ENCODE measurements at places on chromosomes 2 and 18.
A peak's percentile ranks its signal among the peaks of the same experiment; 100 is the strongest.

GRCh38 chr2:38690499-38691420 lies 24.8 kb downstream of the GALM start:
- DNase-seq: no peak

GRCh38 chr18:55106906-55107305 lies 147.6 kb upstream of the CCDC68 start:
- DNase-seq: no peak

- DNase-seq: no peak
These were observed 18.3 kb upstream of the ITGA6 start for GRCh38 chr2:172409042-172409441.

DNA sequence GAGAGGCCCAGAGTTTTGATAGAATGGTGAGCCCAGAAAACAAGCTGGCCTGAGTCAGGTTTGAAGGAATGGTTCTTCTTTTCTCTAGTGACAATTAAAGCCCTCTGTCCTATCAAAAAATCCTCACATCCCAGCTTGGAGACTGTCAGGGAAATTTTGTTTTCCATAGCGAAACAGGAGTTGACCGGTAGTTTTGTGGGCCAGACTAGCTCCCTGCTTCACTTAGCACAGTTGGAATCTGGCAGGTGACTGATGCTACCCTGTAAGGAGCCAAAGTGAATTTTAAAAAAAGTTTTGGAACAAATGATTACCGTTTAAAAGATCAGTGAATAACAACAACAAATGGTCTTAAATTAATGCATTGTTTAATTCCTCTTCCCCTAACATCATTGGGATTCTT lies 6.7 kb downstream of the NAB1 start:
- no peak for DNase-seq

GRCh38 chr2:9836074-9836473 lies 7.2 kb upstream of the TAF1B start:
- DNase-seq: no peak

GRCh38 chr2:48209214-48209885 lies 303.1 kb upstream of the FBXO11 start:
- no peak for DNase-seq

GRCh38 chr18:31413137-31413536 lies 34.4 kb upstream of the DSG3 start:
- no peak for DNase-seq

DNA sequence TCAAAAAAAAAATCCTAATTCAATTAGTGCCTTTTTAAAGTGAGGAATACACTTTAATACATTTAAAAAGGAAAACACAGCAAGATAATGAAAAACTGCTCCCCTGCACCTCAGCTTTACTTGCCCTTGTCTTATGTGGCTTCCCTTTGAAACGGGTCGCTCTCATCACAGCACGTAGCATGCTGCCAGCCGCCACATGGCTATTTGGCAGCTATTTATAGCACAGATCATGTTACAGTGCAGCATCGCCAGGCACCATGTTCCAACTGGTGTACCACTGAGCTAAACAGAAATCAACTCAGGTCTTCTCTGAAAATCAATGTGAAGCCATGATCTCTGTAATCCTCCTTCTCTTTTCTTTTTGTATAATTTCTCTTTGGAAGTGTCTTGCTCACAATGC lies 65.1 kb downstream of the TMEM182 start:
- DNase-seq: no peak

DNA sequence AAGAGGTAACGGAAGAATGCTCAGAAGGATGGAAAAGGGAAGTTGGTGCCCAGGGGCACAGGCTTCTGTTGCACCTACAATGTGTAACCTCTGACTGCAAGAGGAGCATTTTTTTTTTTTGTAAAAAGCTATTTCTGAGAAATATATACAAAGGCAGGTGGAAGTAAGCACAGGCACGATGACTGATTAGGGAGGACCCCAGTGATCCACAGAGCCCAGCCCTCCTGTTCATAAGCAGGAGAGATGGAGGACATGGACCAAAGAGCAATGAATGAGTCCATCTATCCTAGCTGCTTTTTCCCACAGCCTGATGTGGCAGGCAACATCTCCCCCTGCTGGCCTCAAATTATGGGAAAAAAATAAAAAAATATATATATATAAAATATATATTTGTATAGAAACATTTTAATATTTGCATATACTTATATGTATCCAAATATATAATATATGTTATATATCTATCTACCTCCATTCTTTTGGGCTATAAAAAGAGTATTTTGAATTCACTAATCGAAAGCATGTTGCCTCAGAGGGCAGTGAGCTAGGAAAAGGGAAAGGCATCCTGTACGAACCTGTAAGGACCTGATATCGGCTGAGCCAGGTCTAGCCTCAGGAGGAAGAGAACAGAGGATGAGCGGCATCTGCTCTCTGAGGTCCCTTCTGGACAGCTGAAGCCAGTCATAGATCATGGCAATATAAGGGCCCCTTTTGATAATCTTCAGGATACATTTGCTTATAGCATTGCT lies 166.0 kb upstream of the STK17B start:
- no peak for DNase-seq

GRCh38 chr18:68439642-68440041 lies 275.3 kb downstream of the TMX3 start:
- no peak for DNase-seq

GRCh38 chr18:11146238-11146946 lies 3.0 kb downstream of the PIEZO2 start:
- DNase-seq: no peak

GRCh38 chr2:134195341-134195740 lies 58.5 kb upstream of the MGAT5 start:
- DNase-seq: no peak

- no peak for DNase-seq
These were observed 59.5 kb downstream of the TMEM131 start for GRCh38 chr2:97936199-97936598.

DNA sequence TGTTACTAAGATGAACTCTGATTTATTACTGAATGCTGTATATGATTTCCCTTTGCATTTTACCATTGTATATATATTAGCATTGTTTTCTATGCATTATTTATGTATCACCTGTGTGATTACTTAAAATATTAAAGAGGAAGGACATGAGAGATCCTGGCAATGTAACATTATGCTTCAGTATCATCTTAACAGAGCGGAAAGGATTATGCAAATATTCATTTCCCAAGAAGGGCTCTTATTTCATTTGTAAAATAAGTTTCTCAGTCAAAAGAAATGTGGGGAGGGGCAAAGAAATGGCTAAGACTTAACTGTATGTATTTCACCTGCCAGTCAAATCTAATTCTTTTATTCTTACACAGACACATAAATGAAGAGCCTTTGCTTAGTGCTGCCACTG lies 654.2 kb upstream of the PKDCC start:
- no peak for DNase-seq

DNA sequence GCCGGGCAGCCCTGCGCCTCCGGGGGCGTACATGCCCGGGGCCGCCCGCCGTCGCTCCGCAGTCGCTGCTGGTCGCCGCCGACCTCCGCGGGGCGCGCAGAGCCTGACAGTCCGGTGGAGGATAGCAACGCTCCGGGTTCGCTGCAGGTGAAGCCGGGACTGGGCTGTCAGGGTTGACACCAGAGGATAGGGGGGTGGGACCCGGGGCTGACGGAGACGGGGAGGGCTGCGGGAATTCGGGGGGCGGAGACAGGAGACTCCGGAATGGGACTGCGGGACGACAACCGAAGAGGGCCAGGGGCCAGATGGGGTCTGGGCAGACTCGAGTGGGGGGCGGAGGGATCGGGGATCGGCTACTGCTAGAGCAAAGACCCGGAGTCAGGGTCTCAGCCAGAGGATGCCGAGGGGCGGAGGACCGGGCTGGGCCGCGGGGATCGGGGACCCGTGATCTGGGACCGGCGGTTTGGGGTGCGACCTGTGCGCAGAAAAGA lies 403 bp downstream of the TMEM127 start:
- DNase-seq: no peak

GRCh38 chr18:55585920-55586561 lies 2.0 kb downstream of the TCF4 start:
- DNase-seq: no peak

DNA sequence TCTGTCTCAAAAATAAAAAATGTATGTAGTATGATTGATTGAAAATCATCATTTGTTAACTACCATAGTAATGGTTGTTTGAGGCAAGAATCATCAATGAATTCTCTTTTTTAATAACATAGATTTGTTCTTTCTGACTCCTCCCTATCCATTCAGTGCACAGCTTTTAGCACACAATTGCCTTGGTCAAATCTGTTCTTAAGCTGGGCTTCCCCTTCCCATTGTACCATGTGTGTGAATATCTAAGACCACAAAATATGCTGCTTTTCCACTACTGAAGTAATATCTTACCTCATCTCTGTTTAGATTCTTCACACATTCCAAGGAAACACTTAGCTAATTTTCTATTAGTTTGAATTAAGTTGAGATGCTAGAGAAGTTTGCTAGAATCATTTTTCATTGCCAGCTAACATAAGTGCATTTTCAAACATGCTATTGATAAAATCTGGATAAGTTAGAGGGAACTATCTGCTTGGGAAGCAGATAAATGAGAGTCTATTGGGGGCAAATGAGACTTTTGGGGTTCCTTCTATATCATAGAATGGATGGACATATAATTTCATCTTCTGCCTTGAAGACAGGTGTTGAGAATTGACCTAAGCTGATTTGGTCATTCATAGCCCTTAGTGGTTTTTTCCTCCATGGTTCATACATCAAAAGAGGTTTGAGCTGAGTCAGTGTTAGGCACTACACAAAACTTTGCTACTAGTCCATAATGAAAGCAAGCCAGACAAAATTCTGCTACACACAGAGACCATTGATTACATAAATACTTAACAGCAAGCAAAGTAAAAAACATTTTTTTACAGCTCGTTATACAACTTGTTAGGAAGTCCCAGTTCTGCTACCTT lies 231.9 kb downstream of the PLCL1 start:
- DNase-seq: no peak

DNA sequence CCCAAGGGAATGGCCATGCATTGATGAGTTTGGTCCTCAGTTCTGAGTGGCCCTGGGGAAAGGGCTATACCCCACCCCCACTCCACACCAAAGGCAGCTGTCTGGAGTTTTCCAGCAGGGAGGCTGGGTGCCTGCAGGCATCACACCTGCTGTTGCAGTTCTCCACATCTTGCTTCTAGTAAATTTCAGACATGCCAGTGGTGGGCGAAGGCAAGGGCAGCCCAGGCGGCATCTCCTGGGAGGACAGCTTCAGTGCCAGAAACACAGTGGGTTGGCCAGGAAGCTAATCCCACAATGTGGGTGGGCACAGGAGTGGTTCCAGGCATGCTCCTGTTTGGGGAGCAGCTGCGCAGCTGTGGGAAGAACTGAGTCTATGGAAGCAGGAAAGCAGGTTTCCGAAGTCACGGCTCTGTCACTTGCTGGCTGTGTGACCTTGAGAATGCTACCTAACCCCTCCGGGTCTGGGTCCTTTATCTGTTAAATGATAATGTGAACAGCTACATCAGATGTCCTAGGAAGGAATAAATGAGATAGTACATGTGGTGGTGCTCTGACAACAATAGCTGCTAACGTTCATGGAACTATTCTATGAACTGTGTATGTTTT lies 84.6 kb upstream of the SPTBN1 start:
- no peak for DNase-seq

DNA sequence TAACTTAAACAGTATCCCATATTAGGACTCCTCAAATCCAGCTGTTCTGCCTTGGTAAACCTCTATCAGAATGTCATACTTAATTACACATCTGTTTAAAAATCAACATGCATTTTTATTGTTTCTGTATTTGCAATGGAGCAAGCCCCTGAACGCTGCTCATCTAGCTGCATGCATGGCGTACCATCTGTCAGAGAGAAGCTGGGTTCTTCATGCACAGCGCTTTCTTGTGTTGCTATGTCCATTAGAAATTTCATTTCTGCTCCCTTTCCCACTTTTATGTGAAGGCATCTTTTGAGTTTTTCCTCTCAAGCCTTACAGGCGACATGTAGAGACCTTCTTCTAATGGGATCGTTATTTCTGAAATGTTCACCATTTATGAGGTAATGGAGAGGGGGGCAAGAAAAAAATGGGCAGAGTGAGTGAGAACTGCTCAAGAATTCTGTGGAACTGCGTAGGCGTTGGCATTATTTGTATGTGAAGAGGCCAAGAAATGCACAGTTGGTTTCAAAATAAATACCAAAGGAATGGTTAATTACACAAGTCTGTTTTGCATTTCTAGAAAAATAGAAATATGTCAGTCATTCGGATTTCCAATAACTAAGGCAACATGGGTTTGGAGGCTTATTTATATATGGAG lies 31.6 kb downstream of the INSIG2 start:
- no peak for DNase-seq

DNA sequence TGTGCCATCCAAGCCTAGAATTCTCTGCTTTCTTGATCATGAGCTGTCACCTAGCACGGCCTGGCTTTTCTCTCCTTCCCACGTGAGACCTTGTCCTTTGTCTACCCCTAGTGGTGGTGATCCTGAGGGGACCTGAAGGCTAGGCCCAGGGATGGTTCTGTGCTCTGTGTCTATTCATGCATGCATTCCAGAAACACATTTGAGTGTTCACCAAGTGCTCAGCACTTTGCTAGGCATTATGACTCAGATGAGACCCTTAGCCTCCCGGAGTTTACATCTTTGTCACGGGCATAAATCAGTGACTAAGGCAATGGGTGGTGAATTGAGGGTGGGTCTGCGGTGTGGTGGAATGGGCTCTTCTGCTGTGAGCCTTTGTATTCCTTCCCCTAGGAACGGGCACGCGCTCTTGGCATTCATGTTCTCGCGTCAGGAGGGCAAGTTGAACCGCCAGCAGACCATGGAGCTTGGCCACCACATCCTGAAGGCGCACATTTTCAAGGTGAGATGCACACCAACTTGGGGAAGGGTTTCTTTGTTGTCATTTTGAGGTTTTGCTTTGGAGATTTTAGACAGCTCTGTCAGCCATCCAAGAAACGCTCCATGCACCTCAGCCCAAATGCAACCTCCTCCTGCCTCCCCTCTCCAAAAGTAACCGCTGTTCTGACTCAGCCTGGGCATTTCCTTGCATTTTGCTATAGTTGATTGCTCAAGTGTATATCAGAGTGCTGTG lies 100.9 kb downstream of the WDSUB1 start:
- DNase-seq: no peak

DNA sequence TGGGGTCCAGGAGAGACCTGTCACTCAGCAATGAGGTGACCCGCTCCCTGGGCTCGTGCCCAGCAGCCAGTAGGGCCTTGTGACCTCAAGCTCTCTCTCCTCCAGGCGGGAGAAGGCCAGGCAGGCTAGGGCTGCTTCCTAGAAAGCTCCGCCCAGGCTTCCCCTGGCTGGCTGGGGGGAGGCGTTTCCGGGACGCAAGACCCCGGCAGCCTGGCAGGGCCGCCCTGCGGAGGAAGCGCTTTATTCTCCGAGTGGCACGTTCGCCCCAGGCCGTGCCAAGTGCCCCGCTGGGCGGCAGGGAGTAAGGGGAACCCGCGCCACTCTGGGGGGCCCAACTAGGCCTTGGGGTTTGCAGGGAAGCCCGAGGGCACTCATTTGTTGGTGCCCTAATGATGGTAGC lies 21.2 kb upstream of the EPAS1 start:
- peak; percentile 59 for DNase-seq
